DMS 273 treated with DMSO at 0.1 percent for 48 hours (cell line): ENCODE measurements at places on chromosomes 5 and 9.

DNA sequence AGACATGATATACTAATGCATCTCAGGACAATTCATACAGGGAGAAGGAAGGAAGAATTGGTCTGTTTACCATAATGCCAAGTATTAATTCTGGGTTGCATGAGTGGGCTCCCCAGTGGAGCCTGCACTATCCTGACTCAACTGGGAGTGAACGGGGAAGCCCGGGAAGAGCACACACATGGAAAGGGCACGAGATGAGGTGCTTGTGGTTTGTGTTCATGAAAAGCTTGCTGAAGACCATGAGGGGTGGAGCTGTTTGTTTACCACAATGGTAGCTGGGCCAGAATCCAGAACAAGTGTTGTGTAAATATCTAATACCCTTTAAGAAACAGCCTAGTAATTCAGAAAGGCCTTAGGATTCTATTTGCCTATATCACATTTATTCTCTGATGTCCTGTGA, 44.6 kb downstream of the POC5 start:
- no peak for DNase-seq

DNA sequence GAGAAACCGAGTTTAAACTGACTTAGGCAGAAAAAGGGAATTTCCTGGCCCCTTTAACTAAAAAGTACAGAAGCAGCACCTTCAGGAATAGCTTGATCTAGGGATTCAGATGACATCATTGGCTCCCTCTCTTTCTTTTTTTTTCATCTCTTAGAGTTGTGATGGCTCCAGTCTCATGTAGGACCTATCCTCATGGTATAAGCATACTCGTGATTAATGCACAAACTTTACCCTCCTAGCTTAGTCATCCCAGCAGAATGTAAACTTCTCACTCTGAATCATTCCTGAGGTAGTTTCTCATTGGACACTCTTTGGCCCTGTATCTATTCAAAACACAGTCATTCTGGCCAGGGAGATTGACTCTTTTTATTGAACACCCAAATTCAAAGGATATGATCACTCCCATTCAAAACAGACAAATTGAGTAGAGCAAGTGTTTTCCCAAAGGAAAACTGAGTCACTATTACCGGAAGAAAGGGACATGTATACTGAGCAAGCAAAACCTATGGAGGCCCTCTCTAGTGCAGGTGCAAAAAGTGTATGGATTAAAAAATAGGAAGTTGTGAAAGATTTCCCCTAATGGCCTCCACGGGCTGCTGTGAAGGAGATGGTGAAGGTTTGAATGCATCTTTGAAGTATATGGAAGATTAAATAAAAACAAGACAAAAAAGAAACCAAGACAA, 27.6 kb upstream of the SMIM23 start:
- DNase-seq: no peak

DNA sequence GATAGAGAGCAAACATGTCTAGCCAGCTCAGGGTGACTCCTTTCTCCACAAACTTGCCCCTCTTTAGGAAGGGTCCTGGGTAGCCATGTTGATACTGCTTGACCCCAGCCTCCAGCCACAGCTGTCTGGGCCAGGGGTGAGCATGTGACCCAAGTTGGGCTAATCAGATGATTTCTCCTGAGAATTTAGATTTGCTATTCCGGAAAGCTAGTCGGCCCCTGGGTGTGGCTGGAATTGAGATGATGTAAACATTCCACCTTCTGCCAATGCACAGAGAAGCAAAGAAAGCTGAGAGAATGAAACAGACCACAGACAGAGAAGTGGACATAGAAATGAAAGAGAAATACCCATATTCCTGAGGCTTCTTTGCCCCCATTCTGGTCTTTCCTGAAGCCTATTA, 17.8 kb upstream of the B4GALT1 start:
- DNase-seq: no peak

DNA sequence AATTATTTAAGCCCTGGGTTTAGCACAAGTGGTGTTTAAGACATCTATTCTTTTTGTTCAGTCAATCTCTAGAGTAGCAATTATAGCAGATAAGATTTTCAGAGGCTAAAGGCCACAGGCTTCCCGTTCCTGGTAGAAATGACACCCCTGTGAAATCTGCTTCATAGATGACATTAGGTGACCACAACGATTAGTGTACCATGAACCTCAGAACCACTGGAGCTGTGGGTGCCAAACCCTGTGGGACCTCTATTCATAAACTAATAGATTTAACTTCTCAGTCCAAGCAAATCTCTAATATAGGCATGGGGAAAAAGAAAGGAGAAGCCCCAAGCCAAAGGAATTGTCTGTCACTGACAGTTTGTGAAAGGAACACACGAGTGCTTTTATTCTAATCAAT, 207.4 kb downstream of the ARRDC3 start:
- DNase-seq: no peak

- DNase-seq: no peak
Measured at GRCh38 chr9:91843623-91844148, 106.3 kb downstream of the ROR2 start.

DNA sequence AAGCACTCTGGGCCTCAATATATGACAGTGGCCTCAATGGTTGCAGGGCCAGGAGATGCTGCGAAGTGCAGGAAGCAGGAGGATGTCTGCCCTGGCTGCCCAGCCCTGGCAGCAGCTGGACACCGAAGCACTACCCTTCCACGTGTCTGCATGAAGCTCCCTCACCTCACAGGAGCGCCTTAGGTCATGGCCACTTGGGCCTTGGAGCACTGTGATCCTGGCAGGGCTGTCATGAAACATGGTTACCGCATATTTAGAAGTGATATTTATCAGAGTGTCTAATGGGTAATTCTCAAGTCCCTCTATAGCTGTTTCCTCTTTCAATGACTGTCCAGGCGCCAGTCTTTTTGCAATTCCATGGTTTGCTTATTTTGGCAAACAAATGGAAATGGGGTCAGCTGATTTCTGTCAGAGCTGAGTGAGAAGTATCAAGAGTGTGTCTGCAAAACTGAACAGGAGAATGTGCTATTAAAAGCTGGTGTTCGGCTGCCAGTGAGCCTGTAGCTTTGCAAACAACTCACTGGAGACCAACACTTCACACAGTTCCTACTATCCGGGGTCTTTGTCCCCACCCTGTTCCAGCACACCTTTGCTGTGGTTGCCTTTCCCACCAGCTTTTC, 285.9 kb downstream of the KIF4B start:
- DNase-seq: no peak

DNA sequence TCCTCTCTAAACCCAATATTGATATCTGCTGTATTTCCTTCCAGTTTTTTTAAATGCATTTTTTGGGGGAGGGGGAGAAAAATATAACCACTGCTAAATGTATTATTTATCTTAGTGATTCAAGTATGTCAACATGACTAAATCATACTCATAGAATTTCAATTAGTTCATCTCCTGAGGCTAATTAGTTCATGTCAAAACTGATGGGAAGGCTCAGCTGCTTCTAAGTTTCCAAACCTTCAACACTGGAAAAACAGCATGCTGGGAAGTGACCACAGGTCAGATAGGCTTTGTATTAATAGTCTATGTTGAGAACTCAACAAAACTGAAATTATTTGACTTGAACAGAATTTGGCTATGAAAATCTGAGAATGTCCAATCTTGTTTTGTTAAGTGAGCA, 118.7 kb downstream of the TTLL11 start:
- DNase-seq: no peak

DNA sequence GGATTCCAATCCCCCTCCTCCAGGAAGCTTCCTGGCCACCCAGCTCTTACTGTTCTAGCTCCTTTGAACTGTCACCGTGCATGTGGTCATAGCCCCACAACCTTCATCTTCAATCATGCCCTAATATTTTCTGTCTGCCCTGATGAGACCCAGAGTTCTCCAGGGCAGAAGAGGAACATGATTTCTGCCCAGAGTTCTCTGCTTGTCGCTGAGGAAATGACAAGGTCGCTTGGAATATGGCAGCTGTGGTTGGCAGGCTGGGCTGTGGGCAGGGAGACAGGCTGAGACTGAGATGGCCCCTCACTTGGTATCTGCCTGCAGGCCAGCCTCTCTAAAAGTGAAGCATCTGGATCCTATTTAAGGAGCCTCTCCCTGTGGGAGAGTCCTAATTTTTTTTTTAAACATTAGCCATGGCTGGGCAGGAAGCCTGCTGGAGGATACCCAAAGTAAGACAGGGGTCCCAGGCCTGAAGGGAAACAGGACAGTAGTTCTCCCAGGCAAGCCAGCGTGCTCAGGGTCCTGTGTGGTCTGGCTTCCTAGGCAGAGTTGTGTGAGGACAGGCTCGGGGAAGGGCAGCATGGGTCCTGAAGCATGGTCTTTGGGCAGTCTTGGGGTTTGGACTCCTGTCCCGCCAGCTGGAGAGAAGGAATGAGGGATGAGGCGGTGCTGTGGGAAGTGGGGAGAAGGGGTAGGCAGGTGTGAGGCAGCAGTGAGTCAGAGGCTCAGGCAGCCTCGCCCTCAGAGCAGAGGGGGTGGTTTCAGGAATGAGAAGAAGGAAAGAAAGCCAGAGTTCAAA, 242.1 kb downstream of the FSTL4 start:
- no peak for DNase-seq

DNA sequence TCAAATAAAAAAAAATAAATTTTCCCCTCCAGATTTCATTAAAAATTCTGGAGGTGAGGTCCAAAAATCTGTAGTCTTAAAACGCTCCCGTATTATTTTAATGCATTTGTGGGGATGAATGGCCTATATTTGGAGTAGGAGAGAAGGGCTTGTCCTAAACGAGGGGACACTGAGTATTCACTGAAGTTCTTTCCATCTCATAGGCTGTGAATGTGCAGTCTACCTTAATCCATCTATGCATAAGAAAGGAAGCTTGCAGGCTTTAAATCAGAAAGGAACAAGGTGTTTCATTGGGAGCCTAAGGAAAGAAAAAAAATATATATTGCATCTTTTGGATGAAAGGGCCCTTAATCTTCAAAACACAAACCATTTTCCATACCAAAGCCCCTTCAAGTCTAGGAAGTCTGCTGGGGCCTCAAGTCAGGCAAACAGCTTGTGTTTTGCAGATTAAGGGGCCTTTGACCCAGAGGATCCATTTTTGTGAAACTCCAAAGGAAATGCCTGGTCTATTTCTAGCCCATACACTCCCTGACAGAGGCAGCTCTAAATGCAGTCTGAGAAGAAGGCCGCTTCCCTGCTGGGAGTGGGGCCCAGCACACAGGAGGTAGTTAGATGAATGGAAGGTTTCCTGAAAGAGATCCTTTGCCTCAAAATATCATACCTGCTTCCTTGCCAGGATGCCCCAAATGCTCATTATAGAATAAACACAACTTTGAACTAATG, 35.6 kb downstream of the BRINP1 start:
- DNase-seq: no peak

DNA sequence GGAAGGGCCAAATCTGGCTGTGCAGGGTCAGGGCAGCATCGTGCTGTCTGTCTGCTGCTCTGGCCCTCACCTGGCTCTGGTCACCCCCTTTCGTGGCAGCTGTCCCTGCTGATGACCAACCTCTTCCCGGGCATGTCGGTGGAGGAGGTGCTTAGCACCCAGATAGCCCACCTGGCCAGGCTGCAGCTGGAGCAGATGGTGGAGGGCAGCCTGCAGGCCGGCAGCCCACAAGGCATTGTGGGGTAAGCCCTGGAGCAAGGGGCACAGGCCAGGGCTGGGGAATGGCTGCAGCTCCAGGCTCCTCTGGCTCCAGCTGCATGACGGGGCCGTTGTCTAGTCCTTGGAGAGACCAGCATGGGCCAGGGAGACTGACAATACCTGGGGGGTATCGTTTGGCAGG, 8.2 kb downstream of the TOR2A start:
- no peak for DNase-seq

DNA sequence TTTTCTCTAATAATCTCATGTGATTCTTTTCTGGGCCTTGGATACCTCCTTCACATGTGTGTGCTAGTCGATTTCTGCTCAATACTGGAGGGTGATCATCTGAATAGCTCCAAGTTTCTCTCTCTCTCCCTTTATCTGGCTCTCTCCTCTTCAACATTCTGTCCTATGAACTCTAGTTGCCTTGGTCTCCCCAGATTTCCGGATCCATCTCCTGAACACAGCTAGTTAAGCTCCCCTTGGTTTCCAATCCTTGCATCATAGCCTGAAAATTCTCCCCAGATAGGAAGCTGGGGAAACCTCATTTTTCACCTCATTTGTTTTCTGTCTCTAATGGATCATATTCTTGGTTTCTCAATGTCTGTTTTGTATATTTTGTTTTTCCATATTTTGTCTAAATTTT, 832.3 kb downstream of the MTRR start:
- no peak for DNase-seq

- no peak for DNase-seq
Measured at GRCh38 chr5:160493806-160494338, 72.2 kb downstream of the PTTG1 start.

DNA sequence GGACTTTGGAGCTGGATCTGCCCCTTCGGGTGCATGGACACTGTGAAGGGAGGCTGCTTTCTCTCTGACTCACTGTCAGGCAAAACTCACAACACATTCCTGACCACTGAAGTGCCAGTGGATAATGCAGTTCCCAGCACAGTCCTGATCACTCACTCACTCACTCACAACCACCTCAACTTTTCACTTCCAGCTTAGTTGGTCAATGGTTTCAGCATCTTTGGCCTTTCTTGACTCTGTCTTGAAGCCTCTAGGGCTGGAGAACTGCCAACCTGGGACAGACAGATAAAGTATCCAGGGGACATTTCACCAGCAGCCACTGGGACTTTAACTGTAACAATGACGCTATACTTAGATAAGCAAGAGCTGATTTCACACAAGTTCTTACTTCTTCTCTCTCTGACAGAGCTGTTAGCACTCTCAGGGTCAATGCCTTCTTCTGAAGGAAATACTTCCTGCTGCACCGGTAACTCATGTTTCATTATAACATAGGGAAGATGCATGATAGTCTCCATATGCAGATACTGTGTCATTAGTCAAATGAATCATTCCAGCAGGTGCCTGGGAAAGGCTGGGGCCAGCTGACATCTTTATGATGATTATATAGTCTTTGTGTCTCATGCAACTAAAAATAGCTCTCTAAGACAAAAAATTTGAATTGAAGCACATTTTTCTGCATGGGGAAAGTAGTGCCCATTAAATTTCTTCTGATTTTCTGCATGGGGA, 499.0 kb downstream of the SEMA5A start:
- no peak for DNase-seq

DNA sequence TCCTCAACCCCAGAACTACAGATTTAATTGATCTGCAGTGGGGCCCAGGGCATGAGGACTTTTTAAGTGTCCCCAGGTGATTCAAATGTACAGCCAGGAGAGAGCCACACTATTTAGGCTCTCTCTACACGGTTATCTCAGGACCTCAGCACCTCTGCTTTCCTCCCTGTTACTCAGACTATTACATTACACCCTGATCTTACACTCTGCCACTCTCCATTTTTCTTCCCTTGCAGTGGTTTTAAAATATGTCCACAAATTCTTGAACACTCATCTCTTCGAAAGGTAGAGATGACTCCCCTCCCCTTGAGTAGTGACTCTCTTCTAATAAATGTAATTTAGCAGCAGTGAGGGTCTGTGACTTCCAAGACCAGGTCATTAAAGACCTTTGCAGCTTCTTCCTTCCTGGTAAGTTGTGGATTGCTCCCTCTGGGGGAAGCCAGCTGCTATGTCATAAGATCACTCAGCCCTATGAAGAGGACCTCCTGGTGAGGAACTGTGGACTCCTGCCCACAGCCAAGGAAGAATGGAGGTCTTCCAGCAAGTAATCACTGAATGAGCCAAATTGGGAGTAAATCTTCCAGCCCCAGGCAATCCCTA, 87.5 kb upstream of the SSBP2 start:
- DNase-seq: no peak

- DNase-seq: peak; percentile 39
Measured at GRCh38 chr5:144142139-144142823, 28.2 kb downstream of the YIPF5 start.
